GM12891 (cell line): ENCODE measurements at places on chromosomes 16 and 17.
A peak's percentile ranks its signal among the peaks of the same experiment; 100 is the strongest.

GRCh38 chr16:87054856-87055255 lies 262.3 kb downstream of the C16orf95 start:
- no peak for DNase-seq

GRCh38 chr17:41520821-41521521 lies 2.3 kb upstream of the KRT15 start:
- DNase-seq, result no peak

GRCh38 chr16:63938661-63939060 lies 1183.2 kb downstream of the CDH11 start:
- DNase-seq, result no peak

- no peak for DNase-seq
Observed at GRCh38 chr16:81899601-81900000, 111.7 kb downstream of the SDR42E1 start.

GRCh38 chr16:78795433-78795832 lies 696.0 kb downstream of the WWOX start:
- DNase-seq, result no peak

GRCh38 chr16:8849411-8850011 lies 19.3 kb downstream of the CARHSP1 start:
- DNase-seq, result peak; percentile 5

DNA sequence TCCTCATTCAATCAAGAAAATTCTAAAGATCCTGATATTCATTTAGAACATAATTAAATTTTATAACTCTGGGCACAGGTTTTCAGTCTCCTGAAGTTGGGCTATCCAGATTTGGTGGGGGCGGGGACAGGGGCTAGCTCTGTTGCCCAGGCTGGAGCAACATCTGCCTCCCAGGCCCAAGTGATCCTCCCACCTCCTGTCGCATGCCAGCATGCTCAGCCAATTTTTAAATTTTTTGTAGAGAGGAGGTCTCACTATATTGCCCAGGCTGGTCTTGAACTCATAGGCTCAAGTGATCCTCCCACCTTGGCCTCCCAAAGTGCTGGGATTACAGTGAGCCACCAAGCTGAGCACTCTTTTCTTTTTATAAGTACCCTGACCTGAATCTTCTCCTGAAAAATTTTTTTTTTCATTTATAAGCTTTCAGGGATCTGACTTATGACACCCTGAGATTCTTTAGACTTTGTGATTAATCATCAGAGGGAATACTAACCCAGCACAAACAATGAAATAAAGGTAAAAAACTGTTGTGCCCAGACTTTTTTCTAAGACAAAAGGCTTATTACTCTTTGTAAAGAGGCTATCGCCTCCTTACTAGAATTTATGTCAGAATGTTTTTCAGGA lies 62.6 kb downstream of the TUBD1 start:
- no peak for DNase-seq

DNA sequence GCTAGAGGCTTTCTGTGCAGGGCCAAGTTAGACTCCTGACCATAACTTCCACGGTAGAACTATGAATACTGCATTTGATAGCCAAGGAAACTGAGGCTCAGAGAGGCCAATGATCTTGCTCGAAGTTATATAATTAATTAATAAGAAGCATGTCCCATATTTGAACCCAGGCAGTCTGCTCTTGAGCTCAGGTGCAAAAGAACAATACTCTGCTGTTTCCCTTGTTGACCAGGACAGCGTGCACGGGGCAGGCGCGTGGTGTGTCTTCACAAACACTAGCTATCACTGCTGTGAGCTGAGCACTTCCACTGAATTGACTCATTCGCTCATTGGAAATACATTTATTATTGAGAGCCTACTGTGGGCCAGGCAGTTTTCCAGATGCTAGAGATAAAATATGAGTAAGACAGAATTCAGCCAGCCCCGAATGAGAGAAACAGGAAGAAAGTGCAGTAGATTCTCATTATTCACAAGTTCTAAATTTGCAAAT lies 1.6 kb downstream of the CHD9 start:
- DNase-seq, result no peak

- DNase-seq, result no peak
Observed at GRCh38 chr17:1083451-1084187, 86.7 kb downstream of the TIMM22 start.

GRCh38 chr17:41308251-41308917 lies 725 bp downstream of the KRTAP16-1 start:
- DNase-seq, result no peak

DNA sequence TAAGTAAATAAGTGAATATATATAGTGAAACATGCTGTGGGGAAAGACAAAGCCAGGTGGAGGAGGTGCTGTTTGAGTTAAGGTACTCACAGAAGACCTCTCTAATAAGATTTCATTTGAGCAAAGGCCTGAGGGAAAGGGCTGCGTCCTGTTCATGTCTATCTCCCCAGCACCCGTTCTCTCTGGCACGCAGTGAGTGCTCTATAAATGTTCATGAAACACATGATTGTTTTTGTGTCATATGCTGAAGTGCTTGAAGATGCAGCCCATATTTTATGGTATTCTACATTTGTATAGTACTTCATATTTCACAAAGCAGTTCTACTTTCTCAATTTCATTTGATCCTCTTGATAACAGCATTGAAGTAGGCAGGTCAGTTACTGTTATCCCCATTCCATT lies 990 bp downstream of the VWA3A start:
- DNase-seq, result no peak
